SW 1271 (cell line): ENCODE measurements at places on chromosomes 12 and 14.

- peak; percentile 6 for DNase-seq
These were observed 247.4 kb downstream of the GALC start for GRCh38 chr14:87745507-87746118.

- no peak for DNase-seq
These were observed 50.5 kb downstream of the IRF2BPL start for GRCh38 chr14:76977793-76978720.

DNA sequence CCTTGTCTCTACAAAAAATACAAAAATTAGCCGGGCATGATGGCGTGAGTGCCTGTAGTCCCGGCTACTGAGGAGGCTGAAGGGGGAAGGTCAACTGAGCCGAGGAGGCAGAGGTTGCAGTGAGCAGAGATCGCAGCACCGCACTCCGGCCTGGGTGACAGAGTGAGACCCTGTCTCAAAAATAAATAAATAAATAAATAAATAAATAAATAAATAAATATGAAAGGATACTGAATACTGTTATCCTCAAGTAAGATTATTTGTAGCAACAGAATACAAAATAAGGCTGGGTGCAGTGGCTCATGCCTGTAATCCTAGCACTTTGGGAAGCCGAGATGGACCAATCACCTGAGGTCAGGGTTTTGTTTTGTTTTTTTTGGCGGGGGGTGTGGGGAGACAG lies 1.9 kb downstream of the RNF41 start:
- DNase-seq = no peak

DNA sequence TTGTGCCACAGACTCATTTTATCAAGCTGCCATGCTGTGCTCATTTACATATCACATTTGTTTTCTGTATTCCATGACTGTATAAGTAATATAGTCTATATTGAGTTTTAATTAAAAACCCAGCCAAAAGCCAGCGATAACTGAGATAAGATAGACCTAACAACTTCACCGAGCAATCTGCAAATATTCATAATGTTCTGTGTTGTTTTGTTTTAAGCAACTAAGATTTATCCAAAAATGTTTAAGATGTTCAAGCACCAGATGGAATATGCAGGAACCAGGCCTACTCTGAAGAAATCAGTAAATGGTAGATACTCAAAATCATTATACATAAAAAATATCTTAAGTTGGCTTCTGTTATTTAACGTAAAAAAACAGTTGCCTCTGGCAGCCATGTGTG lies 295.3 kb downstream of the ITPR2 start:
- no peak for DNase-seq

DNA sequence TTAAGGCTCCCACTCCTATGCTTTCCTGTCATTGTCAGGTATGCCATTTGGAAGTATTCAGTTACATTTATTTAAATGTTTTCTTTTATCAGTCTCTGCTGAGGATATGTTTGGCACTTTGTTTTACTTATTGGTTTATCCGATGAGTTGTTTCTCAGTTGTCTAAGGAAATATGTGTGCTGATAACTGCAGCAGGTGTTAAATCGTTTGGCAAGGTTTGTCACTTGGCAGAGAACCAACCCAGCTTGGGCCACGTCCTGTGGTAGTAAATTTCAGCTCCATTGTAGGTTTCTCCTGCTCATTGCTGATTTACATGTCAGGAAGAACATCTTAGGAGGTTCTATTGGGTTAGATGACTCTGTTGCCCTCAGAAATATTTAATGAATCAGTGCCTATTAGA lies 22.0 kb upstream of the MGST1 start:
- DNase-seq = no peak

DNA sequence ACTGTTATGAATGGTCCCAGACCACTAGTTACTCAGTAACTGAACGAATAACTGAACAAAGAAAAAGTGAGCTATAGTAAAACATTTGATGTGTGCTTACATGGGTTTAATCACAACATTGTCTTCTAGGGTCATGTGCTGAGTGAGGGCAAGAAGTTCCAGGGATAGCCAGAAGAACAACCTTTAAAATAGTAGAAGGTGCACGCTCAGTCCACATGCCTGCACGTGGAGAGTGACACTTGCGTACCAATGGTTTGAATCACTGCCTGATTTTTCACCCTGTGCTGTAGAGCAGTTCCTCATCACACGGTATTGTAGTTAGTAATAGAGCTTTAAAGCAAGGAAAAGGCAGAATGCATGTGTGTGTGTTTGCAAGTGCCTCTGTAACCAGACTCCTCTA lies 224.2 kb downstream of the EGLN3 start:
- no peak for DNase-seq

GRCh38 chr14:101234999-101235334 lies 326.3 kb upstream of the DIO3 start:
- no peak for DNase-seq

DNA sequence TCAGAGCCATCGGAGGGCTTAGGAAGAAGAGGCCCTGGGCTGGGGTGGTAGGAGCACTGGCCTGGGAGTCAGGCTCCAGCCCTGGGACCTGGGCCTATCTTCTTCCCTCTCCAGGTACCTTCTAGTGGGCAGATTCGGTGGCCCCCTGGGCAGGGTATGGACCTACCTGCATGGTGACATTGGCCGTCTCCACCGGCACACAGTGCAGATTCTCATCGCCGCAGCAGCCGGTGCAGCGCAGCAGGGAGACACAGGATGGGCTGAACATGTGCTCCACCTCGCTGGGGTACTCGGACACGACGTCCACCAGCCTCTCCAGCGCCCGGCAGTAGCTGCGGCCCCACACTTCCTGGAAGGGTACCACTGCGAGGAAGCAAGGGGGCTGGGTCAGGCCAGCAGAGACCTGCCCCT lies 6.2 kb downstream of the PGF start:
- DNase-seq = no peak

DNA sequence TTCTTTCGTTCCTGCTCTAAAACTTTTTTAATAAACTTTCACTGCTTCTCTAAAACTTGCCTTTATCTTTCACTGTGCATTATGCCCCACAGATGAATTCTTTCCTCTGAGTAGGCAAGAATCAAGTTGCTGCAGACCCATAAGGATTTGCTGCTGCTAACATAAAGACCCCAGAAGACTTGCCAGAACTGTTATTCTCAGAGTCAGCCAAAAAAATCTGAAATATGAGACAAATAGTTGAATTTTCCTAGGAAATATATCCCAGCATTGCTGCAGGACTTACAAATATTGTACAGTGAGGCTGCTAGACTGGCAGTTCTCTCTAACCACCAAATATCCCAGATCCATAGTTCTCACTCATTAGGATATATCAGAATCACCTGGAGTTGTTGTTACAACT lies 349.1 kb upstream of the FLRT2 start:
- DNase-seq = no peak

- no peak for DNase-seq
These were observed 71.9 kb downstream of the DYRK2 start for GRCh38 chr12:67720351-67720856.

GRCh38 chr14:76909266-76909665 lies 83.1 kb downstream of the LRRC74A start:
- DNase-seq = no peak

DNA sequence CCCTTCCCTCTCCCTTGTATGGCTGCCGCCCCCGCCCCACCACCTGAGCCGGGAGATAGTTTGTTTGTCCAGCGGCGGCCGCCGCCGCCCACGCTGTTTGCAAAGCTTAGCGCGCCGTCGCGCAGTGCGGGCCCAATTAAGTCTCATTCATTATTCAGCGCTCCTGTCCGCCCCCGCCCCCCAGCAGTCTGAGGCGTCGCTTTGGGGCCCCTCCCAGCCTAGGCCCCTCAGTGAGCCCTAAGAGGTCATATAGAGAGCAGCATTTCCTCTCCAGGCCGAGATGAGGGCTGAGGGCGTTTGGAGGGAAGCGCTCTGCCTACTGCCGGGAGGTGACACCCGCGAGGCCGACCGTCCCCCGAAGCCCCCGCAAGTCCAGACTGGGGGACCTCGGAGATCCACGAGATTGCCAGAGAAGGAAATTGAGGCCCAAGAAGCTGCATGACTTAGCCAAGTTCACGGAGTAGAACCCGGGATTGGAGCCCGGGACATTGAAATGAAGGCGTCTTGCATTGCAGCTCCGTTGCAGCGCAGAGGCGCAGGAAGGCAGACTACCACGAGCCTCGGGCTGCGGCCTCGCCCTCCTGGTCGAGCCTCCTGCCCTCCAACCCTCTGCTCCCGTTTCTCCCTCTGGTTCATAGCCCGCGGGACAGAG lies at the start of gene DNAJC22:
Gene DNAJC22 (plus strand): TSS at position 230 of the 652 bp plus-strand sequence. CDS start 1,985 bp downstream, outside the sequence.
- no peak for DNase-seq

- DNase-seq = no peak
These were observed 2.3 kb downstream of the MARS1 start for GRCh38 chr12:57490126-57490525.
